ENCODE measurements at places on chromosomes 5 and 9. TPM values are rescaled to one million over a fixed set of nuclear protein-coding genes. Genes with fewer than 3 reads are reported as not detected.
A peak's percentile ranks its signal among the peaks of the same experiment; 100 is the strongest.

Gene SLCO4C1
- total RNA-seq, result 3.9 TPM

Gene ARHGEF39
- 27.2 TPM for total RNA-seq

GRCh38 chr5:66877843-66878242 lies 281.6 kb downstream of the MAST4 start:
- H3K36me3 ChIP-seq, result no peaks in the 10 kb centered on the region
- no peak overlapping the region for H3K4me3 ChIP-seq
- peaks cover 11% of the 10 kb centered on the region for H3K4me1 ChIP-seq
- no peak for DNase-seq
- H3K27me3 ChIP-seq, result no peaks in the 10 kb centered on the region
- no peak overlapping the region for H3K27ac ChIP-seq

Gene SPINK7
- total RNA-seq, result not detected

GRCh38 chr9:70046274-70047070 lies 2.8 kb downstream of the MAMDC2 start:
- no peaks in the 10 kb centered on the region for H3K36me3 ChIP-seq
- H3K27ac ChIP-seq, result no peak overlapping the region
- H3K27me3 ChIP-seq, result peaks cover 62% of the 10 kb centered on the region
- H3K4me1 ChIP-seq, result peaks cover 26% of the 10 kb centered on the region

GRCh38 chr5:61277781-61278180 lies 54.3 kb upstream of the ZSWIM6 start:
- H3K4me1 ChIP-seq, result peaks cover 20% of the 10 kb centered on the region
- H3K27ac ChIP-seq, result no peak overlapping the region
- H3K36me3 ChIP-seq, result no peaks in the 10 kb centered on the region
- no peak for DNase-seq

Gene FOXD4L6
- 0.48 TPM for total RNA-seq

DNA sequence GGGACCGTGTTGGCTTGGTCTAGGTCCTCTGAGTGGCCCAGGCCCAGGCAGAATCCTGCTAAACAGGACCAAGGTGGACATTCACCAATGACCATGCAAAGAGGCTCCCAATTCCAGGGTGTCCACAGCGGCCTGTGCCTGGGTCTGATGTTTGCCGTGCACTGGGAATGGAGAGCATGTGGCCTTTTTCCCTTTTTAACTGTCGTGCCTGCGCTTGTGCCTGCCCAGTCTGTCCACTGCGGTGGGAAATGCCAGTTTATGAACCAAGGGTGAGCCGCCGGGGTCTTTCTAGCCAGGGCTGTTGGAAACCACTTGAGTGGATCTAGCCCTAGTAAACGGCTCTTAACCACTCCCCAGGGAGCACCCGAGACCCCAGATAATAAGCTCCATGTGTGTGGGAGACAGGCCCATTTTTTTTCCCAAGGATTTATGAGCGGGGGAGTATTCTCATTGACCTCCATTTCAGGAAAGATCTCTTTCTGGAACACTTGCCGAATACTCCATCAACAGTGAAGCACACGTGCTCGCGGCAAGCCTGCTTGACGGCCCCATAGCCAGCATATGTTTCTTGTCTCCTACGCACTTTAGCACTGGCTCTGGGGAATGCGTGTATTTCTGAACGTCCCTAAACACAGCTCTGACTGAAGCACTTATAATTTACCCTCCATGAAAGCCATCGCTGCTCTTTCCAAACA lies 93.2 kb upstream of the PHYKPL start:
- H3K27ac ChIP-seq, result no peak overlapping the region
- H3K36me3 ChIP-seq, result no peaks in the 10 kb centered on the region
- no peaks in the 10 kb centered on the region for H3K27me3 ChIP-seq
- no peak for DNase-seq
- H3K4me3 ChIP-seq, result no peak overlapping the region

Gene COL15A1
- 0.33 TPM for total RNA-seq

- H3K27ac ChIP-seq, result no peak overlapping the region
- no peaks in the 10 kb centered on the region for H3K36me3 ChIP-seq
- no peak for DNase-seq
- H3K4me1 ChIP-seq, result no peaks in the 10 kb centered on the region
- H3K27me3 ChIP-seq, result no peaks in the 10 kb centered on the region
- H3K4me3 ChIP-seq, result no peak overlapping the region
These were observed 320.3 kb downstream of the DIRAS2 start for GRCh38 chr9:90322296-90322695.

Gene BTNL8
- not detected for total RNA-seq

Gene GABRP
- not detected for total RNA-seq

- peaks cover 49% of the 10 kb centered on the region for H3K27me3 ChIP-seq
- DNase-seq, result peak; percentile 57
- H3K4me3 ChIP-seq, result no peak overlapping the region
- no peak overlapping the region for H3K27ac ChIP-seq
- H3K36me3 ChIP-seq, result no peaks in the 10 kb centered on the region
These were observed 43.7 kb upstream of the TTC1 start for GRCh38 chr5:159965031-159965837.

GRCh38 chr9:78031444-78031892 lies at the start of gene GNAQ:
Gene GNAQ (minus strand): TSS chr9:78031811. CDS start chr9:78031235, 576 bp downstream.
- H3K4me3 ChIP-seq, result peak within 1 kb of the TSS; percentile 97
- H3K4me1 ChIP-seq, result peaks cover 57% of the 10 kb centered on the region
- H3K27me3 ChIP-seq, result no peaks in the 10 kb centered on the region
- peak; percentile 45 for DNase-seq

Gene PDGFRB
- 15.3 TPM for total RNA-seq

GRCh38 chr5:73419465-73420390 lies 28.8 kb downstream of the FOXD1 start:
- DNase-seq, result peak; percentile 36
- no peaks in the 10 kb centered on the region for H3K36me3 ChIP-seq
- no peak overlapping the region for H3K27ac ChIP-seq

Gene ANKRD31
- total RNA-seq, result 0.39 TPM

DNA sequence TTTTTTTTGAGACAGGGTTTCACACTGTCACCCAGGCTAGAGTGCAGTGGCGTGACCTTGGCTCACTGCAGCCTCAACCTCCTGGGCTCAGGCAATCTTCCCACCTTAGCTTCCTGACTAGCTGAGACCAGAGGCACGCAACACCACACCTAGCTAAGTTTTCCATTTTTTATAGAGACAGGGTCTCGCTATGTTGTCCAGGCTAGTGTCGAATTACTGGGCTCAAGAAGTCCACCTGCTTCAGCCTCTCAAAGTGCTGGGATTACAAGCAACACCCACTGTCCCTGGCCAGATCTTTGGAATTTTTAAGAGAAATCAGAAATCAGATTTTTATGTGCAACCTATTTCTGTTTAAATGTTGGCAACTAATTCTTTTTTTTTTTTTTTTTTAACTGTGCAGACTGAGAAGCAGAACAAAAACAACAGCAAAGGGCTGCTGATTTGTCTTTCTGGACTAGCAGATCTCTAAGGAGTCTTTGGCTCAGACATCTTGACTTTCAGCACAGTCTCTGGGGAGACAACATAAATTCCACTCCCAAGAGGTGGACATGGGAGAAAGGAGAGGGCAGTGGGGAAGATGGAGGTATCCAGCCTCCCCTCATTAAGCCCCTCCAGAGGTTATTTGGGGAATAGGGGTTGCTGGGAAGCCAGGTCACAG lies 54.4 kb upstream of the FABP6 start:
- DNase-seq, result no peak
- H3K27ac ChIP-seq, result no peak overlapping the region
- H3K27me3 ChIP-seq, result no peaks in the 10 kb centered on the region
- H3K36me3 ChIP-seq, result no peaks in the 10 kb centered on the region
- H3K4me3 ChIP-seq, result no peak overlapping the region
- peaks cover 9% of the 10 kb centered on the region for H3K4me1 ChIP-seq

Gene MLLT3
- total RNA-seq, result 57.3 TPM

DNA sequence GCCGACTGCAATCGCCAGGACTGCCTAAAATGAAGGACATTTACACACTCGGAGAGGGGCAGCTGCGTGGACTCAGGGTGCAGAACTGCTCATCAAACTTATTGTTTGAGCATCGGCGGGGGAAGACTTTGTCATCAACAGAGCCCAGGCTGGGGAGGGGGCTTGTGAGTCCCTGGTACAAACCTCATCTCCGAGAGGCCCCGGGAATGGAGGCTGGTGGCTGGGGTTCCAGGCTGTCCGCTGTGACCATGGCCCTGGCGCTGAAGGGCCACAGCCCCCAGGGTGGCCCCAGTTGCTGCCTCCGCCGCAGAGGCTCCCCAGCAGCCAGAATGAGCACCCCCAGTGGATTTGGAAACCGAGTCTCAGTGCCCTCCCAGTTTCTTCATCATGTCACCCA lies 46.1 kb upstream of the RNU6ATAC start:
- DNase-seq, result no peak
- H3K27ac ChIP-seq, result peak overlapping the region; percentile 67
- H3K36me3 ChIP-seq, result no peaks in the 10 kb centered on the region
- H3K4me3 ChIP-seq, result no peak overlapping the region
